ELF-1 (cell line): ENCODE measurements at places on chromosomes 12 and 14.

DNA sequence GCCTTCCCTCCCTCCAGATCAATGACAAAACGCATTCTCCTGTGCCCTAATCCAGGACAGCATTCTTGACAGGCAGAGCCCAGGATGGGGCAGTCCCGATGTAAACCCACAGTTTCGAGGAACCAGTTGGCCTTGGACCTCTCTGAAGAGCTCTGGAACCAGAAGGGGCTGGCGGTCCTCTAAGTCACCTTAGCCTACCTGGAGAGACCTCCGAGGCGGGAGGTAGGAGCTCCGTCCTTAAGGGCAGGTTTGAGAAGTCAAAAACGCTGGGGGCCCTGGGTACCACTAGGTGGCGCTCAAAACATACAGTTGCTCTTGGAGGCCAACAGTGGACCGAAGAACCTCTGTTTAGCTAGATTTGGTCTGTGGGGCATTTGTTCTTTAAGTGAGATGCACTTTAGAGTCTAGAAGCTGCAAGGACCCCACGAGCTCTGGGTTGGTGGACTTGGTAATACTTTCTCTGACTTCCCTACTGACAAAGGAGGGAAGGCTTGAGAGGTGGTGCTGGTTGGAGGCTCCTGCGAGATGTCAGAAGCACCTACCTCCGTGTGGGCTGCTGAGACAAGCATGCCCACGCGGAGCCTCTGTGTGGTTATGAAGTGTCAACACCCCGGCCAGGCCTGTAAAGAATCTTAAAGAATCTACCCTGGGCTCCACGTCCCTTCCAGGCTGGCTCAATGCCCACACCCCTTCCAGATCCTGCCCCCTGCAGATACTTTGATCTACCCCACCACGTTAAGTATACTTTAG lies 74.8 kb upstream of the CHST11 start:
- peak; percentile 96 for DNase-seq

DNA sequence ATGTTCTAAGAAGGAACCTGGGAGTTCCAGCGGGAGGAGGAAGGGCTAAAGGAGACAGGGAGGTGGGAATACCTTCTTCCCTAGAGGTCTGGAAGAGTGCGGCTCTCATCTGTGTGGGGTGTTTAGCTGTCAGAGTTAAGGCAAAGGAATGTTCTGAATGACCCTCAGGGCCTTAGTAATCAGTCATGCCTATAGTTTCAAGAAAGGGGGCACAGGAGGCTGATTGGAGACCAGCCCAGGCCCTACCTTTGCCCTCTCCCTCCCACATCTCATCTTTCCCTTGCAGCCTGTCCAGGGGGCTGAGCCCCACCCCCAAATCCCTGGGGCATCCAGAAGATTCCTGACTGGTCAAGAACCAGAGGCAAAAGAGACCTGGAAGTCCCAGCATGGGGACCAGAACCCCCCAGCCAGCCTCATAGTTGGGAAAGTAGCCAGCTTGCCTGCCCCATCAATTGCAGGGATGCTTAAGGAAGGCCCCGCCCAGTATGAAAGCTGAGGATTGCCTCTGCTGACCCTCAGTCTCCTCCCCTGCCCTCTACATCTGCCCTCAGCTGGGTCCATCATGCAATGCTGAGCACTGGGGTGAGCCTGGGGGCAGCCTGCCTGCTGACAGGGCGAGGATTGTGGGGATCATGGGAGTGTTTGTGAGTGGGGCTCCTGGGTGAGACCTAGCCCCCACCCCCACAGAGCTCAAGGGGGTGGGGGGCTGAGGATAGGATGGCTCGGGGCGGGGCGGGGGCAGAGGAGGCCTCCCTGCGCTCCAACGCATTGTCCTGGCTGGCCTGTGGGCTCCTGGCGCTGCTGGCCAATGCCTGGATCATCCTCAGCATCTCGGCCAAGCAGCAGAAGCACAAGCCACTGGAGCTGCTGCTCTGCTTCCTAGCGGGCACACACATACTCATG lies 1.8 kb downstream of the GPR162 start:
- peak; percentile 84 for DNase-seq

GRCh38 chr12:75184516-75184915 lies 25.1 kb downstream of the KCNC2 start:
- no peak for DNase-seq

DNA sequence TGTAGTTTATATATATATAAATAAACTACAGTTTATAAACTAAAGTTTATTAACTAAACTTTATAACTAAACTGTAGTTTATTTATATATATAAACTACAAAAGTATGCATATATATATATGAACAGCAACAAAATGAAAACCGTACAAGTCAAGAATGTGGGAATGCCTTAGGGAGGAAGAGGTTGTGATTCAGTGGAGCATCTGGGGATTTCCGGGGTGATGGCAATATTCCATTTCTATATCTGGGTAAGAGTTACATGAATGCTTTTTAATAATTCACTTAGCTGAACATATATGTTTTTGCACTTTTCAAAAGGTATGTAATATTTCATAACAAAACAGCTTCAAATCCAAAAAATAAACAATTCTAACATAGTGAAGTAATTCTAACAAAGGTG lies 30.1 kb upstream of the CAND1 start:
- no peak for DNase-seq

DNA sequence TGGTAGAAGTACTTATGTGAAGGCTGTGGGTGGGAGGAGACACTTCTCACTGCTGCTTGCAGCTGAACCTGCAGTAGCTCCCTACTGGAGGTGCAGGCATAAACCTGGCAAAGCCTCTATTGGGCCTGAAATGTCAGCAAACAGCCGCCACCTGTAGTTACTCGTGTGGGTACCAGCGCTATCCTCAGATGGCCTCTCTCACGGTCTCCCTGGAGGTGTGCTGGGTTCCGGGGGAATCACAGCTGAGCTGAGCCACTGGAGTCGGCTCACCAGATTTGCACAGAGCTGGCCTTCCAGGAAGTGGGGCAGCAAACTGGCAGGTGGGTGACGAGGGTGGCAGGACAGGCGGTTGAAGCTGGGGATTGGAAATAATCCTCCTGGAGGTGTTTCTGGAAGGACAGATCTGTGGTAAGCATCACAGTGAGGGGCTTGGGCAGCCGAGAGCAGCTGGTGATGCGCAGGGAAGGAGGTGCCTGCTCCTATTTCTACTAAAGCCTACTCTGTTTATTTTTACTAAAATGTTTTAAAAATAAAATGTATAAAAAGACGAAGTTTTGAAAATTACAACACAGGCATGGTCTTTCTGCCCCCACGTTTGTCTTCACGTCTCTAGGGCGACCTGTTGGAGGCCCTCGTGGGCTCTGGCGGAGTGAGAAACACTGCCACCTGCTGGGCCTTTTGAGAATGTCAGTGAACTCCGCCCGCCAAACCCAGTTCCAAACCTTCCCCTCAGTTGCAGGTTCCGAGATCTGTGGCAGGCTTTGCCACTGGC lies 67.8 kb upstream of the PLEKHG3 start:
- DNase-seq: peak; percentile 93

GRCh38 chr12:104747955-104748354 lies 210.1 kb downstream of the SLC41A2 start:
- no peak for DNase-seq

DNA sequence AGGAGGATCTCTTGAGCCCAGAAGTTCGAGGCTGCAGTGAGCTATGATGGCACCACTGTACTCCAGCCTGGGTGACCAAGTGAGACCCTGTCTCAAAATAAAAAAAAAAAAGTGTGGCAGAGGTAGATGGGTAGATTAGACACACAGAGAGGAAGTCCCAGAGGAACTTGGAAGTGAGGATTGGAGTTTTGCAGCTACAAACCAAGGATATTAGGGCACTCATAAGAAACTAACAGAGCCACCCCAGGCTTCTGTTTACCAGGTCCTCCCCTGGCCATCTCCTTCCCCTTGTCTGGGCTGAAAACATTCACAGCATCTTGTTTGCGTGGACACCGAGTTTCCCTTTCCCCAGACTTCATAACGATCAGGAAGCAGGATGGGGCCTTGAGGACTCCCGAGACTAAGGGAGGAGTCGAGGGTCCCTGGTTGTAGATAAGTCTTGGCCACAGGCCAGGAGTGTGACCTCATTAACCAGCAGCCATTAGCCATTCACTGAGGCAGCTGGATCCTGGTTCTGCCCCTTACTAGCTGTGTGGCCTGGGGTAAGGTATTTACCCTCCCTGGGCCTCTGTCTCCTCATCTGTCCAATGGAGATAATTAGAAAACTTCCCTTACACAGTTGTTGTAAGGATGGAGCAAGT lies 2.1 kb downstream of the MAP1LC3B2 start:
- no peak for DNase-seq

- no peak for DNase-seq
These were observed 81.6 kb downstream of the SPTSSA start for GRCh38 chr14:34380471-34380845.

DNA sequence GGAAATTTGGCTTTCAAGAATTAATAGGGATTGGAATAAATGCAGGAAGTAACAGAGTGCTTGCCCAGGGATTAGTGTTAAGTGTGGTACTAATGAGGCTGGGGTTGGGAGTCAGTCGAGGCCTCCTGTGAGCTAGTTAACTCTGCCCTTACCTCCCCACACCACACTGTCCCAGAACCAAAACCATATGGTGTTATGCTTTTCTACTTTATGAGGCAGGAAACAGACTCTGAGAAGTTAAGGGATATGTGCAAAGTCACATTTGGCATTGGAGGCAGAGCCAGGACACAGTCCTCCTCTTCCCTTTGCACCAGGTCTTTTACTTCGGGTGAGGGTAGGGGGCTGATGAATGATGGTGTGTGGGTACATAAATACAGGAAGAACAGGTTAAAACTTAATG lies 41.9 kb downstream of the PELI2 start:
- no peak for DNase-seq

DNA sequence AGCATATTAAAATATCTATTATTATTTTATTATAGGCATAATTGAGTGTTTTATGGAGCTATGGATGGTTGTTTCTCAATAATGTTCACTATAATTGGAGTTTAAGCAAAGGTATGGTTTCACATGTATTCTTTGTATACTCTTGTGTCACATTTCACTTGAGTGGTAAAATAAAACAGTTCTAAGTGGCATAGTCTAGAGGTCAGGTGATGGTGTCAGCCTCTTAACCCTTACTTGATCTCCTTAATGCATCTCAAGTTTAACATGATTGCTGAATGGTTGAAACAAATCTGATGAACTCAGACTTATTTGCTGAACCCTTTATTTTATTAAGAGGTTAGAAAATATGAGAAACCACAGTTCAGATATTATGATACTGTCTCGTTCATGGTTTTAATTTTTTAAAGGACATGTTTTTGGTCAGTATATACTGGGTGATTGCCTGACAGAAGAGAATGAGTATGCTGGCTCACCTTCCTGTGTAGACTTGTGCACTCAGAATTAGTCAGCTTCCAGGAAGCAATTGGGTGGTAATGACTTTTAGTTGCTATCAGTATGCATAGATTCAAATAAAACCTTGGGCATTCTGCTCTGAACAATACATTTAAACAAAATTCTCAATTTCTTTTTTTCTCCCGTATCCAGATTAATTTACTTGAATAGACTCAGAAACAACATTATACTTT lies 464.6 kb downstream of the PCNX1 start:
- DNase-seq: no peak

GRCh38 chr12:124558313-124558712 lies 9.1 kb downstream of the NCOR2 start:
- no peak for DNase-seq

DNA sequence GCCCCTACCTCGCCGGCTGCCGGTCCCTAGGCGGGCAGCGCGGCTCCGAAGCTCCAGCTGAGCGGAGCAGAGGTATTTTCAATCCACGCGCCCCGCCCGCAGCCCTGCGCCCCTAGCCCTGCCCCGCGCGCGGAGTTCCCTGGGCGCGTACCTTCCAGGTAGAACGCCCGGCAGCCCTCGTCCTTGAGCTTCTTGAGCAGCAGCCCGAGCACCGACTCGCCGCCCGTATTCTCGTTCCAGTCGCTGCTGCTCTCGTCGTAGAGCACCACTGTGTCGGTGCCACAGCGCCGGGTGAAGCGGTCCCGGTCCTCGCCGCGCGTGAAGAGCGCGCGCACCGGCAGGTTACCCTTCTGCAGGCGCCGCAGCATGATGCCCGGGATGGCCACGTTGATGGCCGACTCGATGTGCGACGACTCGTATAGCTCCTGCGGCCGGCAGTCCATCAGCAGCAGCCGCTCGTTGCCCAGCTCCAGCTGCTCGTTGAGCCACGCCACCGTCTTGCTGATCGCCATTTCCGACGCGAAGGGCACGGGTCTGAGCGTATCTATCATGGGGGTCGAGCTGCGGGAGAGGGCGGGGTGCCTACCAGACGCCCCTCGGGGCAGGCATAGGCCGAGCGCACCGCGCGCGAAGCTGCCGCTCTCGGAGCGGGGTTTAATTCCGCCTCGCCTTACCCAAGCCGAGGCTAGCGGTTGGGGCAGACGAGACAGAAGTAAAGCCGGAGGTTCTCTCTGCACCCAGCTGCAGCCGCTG lies 636 bp downstream of the DUSP6 start:
- peak; percentile 64 for DNase-seq

DNA sequence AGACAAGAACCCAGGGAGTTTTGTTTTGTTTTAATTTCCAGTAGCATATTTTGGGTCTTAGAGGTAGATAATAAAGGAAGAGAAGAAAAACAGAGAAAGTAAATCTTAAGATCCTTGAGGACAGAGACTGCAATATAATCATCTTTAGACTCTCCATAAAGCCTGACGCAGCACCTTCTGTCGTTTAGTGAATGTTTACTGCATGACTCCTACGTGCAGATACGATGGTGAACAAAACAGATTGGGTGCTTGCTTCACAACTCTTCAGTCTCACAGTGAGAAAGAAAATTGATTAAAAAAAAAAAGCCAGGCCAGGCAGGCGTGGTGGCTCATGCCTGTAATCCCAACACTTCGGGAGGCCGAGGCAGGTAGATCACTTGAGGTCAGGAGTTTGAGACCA lies 86.9 kb downstream of the STON2 start:
- no peak for DNase-seq

- DNase-seq: no peak
These were observed 38.7 kb downstream of the SH2B3 start for GRCh38 chr12:111444314-111444924.

GRCh38 chr12:45674181-45674977 lies 55.1 kb upstream of the ARID2 start:
- DNase-seq: no peak

DNA sequence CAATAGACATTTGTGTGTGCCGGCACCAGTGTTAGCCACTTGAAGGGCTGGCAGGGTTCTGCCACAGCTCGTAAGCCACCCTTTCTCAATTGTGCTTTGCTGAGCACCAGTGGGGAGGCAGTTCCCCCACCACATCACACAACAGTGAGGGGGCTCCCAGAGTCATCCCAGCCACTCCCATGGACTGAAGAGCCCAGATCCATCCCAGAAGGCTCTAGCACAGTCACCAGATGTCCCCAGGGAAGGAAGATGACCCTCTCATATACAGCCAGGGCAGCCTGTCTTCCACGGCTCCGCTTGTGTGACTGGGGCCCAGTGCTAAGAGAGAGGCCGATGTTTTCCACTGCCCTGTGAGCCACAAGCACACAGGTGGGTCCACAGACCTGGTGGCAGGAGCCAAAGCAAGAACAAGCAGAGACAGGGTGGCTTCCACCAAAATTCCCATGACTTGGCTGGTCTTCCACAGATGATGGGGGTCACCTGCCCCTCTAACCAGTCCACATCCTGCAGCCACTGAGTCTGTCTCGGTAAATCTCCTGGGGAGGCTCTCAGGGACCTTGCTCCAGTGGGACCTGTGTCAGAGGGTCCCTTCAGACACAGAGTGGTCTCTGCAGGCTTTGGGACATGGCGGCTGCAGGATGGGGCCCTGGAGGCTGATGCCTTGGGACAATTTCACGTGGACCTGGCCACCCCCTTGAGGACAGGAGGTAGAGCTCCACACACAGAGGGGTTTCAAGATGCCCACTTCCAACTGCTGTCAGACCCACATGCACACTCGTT lies 71.9 kb upstream of the DDX11 start:
- no peak for DNase-seq
